T-cell (primary cell): ENCODE measurements at places on chromosomes 7 and 10.

- H3K27ac ChIP-seq = peak overlapping the region; percentile 38
- peak; percentile 9 for DNase-seq
- H3K4me1 ChIP-seq = peaks cover 7% of the 10 kb centered on the region
- no peaks in the 10 kb centered on the region for H3K27me3 ChIP-seq
These were observed 535 bp downstream of the BTRC start for GRCh38 chr10:101354328-101355071.

- H3K27ac ChIP-seq = no peak overlapping the region
- H3K4me3 ChIP-seq = no peak overlapping the region
- no peaks in the 10 kb centered on the region for H3K27me3 ChIP-seq
- no peaks in the 10 kb centered on the region for H3K4me1 ChIP-seq
- H3K36me3 ChIP-seq = no peaks in the 10 kb centered on the region
These were observed 353.9 kb upstream of the MEOX2 start for GRCh38 chr7:16040346-16040745.

- no peak overlapping the region for H3K27ac ChIP-seq
- H3K4me3 ChIP-seq = no peak overlapping the region
- H3K27me3 ChIP-seq = no peaks in the 10 kb centered on the region
- H3K4me1 ChIP-seq = no peaks in the 10 kb centered on the region
These were observed 90.3 kb upstream of the LYZL2 start for GRCh38 chr10:30719832-30720231.

DNA sequence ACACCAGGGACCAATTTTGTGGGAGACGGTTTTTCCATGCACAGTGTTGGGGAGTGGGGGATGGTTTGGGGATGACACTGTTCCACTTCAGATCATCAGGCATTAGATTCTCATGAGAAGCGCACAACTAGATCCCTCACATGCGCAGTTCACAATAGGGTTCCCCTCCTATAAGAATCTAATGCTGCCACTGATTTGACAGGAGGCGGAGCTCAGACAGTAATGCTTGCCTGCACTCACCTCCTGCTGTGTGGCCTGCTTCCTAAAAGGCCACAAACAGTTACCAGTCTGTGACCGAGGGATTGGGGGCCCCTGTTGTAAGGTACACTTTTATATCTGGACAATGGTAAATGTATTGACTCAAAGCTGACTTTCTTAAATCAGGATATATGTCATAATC is 45.6 kb upstream of the TRIL start:
- no peaks in the 10 kb centered on the region for H3K27me3 ChIP-seq
- no peak for DNase-seq
- H3K27ac ChIP-seq = no peak overlapping the region
- no peak overlapping the region for H3K4me3 ChIP-seq
- H3K4me1 ChIP-seq = no peaks in the 10 kb centered on the region

DNA sequence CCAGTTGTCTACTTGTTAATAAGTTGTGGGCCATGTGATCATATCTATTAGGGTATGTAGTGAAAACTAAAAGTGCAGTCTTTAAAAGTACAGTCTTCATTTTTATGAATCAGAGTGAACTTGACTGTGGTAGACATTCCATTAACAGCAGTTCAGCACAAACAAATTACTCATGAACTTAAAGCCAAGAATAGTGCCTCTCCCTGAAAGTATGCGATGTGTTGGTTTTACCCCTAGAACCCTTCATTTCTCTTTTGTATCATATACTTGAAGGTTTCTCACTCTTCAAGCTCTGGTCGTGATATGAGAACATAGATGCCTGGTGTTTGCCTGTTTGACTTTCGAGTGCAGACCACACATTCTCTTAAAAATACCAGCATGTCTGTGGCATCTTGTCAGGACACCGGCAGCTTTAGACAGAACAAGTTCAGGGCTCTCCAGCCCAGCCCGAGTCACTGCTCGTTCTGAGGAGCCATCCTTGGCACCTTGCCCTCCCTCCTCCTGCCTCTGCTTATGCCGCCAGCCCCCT is 159.3 kb downstream of the LCOR start:
- no peak overlapping the region for H3K4me3 ChIP-seq
- no peaks in the 10 kb centered on the region for H3K27me3 ChIP-seq
- H3K36me3 ChIP-seq = no peaks in the 10 kb centered on the region

- H3K27ac ChIP-seq = no peak overlapping the region
- DNase-seq = no peak
- peaks cover 11% of the 10 kb centered on the region for H3K4me1 ChIP-seq
- H3K36me3 ChIP-seq = no peaks in the 10 kb centered on the region
- H3K27me3 ChIP-seq = peaks cover 2% of the 10 kb centered on the region
These were observed 2.2 kb upstream of the TMEM168 start for GRCh38 chr7:112792441-112792840.

DNA sequence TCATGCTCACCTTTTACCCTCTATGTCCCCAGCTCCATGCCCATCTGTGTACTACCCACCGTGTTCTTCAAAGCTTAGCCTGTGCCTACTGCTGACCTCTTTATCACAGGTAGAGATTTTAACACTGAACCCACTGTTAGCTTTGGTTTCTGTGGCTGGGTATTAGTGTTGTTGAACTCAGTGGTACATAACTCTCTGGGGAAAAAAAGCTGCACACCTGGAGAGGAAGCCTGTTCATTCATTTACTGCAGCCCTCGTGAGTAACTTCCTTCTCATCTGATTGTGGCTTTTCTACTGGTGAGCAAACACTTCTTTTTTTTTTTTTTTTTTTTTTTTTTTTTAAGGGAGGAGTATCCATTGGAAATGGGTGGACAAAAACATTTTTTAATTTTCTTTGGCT is 326.3 kb downstream of the CCSER2 start:
- no peak overlapping the region for H3K27ac ChIP-seq
- H3K27me3 ChIP-seq = peaks cover 11% of the 10 kb centered on the region
- no peaks in the 10 kb centered on the region for H3K36me3 ChIP-seq
- no peak for DNase-seq
- no peaks in the 10 kb centered on the region for H3K4me1 ChIP-seq

GRCh38 chr10:5508161-5508604 is 8.8 kb upstream of the CALML5 start:
- H3K36me3 ChIP-seq = no peaks in the 10 kb centered on the region
- no peak for DNase-seq
- H3K27me3 ChIP-seq = no peaks in the 10 kb centered on the region
- H3K27ac ChIP-seq = no peak overlapping the region
- peaks cover under 1% of the 10 kb centered on the region for H3K4me1 ChIP-seq
- no peak overlapping the region for H3K4me3 ChIP-seq

- H3K27me3 ChIP-seq = no peaks in the 10 kb centered on the region
- no peaks in the 10 kb centered on the region for H3K4me1 ChIP-seq
- no peak overlapping the region for H3K27ac ChIP-seq
- no peak overlapping the region for H3K4me3 ChIP-seq
- DNase-seq = no peak
These were observed 9.9 kb downstream of the TAS2R41 start for GRCh38 chr7:143487566-143487965.

DNA sequence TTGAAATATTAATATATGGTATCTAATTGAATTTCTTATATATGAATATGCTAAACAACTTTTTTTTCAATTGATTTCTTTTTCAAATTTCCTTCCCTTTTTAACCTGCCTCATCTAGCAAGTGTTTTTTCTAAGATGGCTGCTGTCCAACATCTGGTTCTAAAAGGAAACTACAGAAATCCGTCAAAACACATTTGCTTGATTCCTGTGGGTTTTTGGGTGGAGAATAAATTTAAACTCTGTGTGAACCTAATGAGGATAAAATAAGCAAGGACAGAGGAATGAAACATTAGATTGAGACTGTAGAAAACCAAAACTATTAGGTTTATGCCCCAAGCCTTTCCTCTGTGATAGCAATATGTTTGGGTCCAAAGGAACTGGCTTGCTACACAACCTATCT is 75.5 kb upstream of the STARD3NL start:
- no peak for DNase-seq
- H3K27me3 ChIP-seq = peaks cover 4% of the 10 kb centered on the region
- H3K27ac ChIP-seq = no peak overlapping the region

- H3K4me3 ChIP-seq = no peak overlapping the region
- no peak for DNase-seq
- no peaks in the 10 kb centered on the region for H3K4me1 ChIP-seq
- H3K27me3 ChIP-seq = no peaks in the 10 kb centered on the region
These were observed 127.7 kb downstream of the JAZF1 start for GRCh38 chr7:28052933-28053332.
